MCF 10A (cell line): ENCODE measurements at places on chromosomes 2 and 18. TPM values are rescaled to one million over a fixed set of nuclear protein-coding genes. Genes with fewer than 3 reads are reported as not detected.

GRCh38 chr2:237475704-237476141 is 11.3 kb upstream of the MLPH start:
- DNase-seq: peak; percentile 60
- H3K27me3 ChIP-seq: no peaks in the 10 kb centered on the region
- peaks cover 13% of the 10 kb centered on the region for H3K4me1 ChIP-seq
- H3K27ac ChIP-seq: no peak overlapping the region
- no peaks in the 10 kb centered on the region for H3K36me3 ChIP-seq

DNA sequence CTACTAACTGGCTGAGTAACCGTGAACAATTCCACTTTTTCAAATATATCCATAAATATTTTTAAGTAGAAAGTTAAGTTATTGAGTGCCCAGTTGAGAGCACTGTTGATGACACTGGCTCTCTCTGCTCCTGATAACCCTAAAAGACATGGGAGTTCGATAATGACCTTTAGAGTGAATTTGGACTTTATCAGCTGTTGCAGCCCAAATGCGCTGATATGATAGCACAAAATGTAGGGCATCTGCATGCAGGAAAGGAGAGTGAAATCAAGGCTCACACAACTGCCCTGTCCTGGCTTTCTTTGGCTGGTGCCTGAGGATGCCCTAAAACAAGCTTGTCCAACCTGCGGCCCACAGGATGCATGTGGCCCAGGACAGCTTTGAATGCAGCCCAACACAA is 60.0 kb upstream of the ALK start:
- H3K36me3 ChIP-seq: no peaks in the 10 kb centered on the region
- no peak for DNase-seq
- H3K4me1 ChIP-seq: no peaks in the 10 kb centered on the region
- H3K27me3 ChIP-seq: peaks cover 32% of the 10 kb centered on the region

DNA sequence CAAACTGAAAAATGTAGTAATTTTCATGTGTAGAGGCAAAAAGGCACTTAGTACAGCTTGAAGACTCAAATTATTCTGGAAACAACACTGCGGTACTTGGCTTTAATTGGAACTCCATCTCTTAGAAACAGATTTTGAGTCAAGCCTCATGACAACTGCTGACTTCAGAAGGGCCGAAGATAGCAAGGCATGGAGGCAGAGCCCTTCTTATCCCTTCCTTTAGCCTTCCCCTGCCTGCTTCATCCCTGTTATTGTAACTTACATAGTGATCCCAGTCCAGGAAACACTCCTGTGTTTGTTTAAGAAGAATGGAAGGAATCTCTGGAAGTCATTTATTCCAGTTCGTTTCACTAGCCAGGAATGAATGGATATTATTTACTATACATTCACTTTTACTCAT is 110.9 kb upstream of the FAM98A start:
- no peak for DNase-seq
- H3K36me3 ChIP-seq: no peaks in the 10 kb centered on the region
- no peaks in the 10 kb centered on the region for H3K27me3 ChIP-seq
- H3K4me1 ChIP-seq: no peaks in the 10 kb centered on the region
- H3K27ac ChIP-seq: no peak overlapping the region

DNA sequence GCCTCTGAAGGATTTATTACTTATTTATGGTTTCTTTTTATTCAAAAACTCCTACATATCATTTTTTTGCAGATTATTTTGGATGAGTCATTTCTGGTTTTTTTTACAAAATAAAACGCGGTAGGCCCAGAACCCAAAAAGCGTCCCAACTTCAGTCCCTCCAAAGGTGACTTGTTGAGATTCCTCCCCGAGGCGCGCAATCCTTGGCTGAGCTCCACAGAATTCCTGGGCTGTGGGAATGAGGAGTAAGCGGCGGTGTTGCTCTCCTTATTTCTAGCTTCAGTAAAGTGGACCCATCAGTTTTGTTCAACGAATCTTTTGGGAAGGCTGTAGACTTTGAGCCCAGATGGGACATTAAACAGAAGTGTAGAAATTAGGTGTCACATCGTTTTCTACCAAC is 67.0 kb upstream of the RMP24 start:
- no peaks in the 10 kb centered on the region for H3K36me3 ChIP-seq
- peaks cover 8% of the 10 kb centered on the region for H3K27me3 ChIP-seq
- H3K27ac ChIP-seq: no peak overlapping the region

ARHGAP28 gene
- total RNA-seq: 1.9 and 3.0 TPM in 2 replicates

SLC38A11 gene
- total RNA-seq: not detected in 2 replicates

DNA sequence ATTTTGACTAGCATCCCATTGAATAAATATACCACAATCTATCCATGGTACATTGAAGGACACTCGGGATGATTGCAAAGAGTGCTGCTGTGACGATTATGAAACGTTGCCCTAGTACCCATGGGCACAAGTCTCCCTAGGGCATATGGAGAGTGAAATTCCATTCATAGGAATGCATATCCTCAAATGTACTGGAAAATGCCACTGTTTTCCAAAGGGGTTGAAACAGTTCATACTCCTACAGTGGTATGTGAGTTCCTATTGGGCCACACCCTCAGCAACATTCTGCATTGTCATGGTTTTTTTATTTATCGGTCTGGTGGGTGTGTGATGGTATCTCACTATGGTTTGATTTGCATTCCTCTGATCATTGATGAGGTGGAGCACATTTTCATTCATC is 130.6 kb downstream of the TWIST2 start:
- no peaks in the 10 kb centered on the region for H3K36me3 ChIP-seq
- no peak overlapping the region for H3K4me3 ChIP-seq
- H3K27ac ChIP-seq: no peak overlapping the region
- peak; percentile 20 for DNase-seq

SRD5A2 gene
- total RNA-seq: not detected in 2 replicates

DNA sequence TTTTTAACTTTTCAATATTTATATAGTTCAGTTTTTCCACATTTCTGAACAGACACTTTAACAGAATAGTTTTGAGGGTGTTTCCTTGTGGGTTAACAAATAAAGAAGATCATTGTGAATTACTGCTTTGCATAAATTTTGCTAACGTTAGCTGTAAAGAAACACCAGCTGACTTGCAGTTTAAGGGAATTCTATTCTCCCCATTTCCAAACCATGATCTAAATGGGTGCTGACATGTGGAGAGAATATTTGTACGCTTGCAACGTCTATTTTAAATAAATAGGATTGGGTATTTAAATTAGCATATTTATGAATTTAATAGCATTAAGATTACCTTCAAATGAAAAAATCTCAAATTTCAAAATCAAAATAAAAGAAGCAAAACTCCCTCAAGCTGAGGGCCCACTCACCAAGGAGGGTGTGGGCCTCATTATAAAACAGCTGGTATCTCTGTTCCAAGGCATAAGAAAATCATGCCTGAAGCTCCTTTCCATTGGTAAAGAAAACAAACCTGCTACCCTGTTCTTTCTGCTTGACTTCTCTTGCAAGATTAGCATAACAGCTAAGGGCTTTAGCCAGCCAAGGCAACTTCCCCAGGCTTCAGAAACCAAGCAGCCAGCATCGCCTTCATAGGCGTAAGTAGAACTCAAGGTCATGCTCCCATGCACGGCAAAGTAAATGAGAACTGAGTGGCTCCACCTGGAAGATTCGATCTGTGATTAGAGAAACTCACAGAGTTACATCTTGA is 3.2 kb downstream of the MRO start:
- peaks cover 10% of the 10 kb centered on the region for H3K4me1 ChIP-seq
- no peaks in the 10 kb centered on the region for H3K27me3 ChIP-seq
- H3K36me3 ChIP-seq: no peaks in the 10 kb centered on the region
- H3K4me3 ChIP-seq: no peak overlapping the region
- DNase-seq: no peak

OR6B2 gene
- not detected in 2 replicates for total RNA-seq

NFATC1 gene
- total RNA-seq: 2.0 and 3.7 TPM in 2 replicates

NT5DC4 gene
- total RNA-seq: not detected in 2 replicates

DNA sequence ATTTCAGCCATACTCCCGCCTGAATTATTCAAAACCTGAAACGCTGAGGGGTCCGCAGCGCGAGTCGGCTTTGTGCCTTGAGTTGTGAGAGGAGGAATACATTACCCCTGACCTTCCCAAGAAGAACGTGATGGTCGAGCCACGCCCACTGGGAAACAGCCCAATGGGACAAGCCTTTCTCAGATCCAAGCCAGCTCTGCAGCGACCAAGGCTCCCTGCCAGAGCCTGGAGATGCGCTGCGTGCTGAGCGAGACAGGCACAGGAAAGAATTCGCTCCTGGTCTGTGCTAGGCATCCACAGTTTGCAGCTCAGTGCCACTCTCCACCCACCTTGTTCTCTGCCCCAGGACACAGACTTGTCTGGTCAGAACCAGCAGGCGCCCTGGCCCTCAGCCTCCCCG is 74.1 kb upstream of the GLI2 start:
- H3K27ac ChIP-seq: no peak overlapping the region
- DNase-seq: no peak
- no peaks in the 10 kb centered on the region for H3K27me3 ChIP-seq
- no peaks in the 10 kb centered on the region for H3K4me1 ChIP-seq

DNA sequence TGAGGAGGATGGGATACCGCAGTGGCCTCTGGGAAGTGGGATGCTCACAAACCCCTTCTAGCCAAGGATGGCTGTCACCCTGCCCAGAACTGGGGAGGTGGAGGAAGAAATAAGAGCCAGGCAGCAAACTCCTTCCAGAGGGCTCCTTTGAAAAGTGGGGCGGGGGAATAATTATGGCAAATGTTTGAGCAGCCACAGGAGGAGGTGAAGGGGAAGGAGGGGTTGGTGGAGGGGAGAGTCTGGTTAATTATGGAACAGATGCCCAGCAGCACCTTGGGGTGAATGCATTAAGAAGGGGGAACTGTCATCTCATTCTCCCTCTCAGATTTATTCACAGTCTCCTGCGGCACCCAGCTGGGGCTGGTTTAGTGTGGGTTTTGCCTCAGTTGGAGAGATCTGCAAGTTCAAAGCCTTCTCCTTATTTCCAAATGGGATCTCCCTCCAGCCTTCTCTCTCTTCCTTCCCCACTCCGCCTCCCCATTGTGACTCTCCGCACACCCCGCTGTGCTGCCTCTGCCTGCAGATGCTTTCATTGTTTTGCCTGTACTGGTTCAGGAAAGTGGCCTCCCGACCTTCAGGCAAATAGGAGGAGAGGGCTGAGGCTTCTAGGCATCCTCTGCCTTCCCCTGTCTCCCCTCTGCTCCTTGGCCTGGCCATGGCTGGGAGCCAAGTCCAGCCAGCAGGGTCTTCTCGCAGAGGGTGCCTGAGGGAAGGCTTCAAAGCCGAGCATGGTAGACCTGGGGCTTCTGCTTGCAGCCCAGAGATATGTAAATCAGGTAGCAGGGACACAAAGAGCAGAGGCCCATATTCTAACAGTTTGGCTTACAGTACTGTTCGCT is 457.2 kb upstream of the MEX3C start:
- no peak for DNase-seq
- H3K4me3 ChIP-seq: no peak overlapping the region
- peaks cover 5% of the 10 kb centered on the region for H3K4me1 ChIP-seq

DNA sequence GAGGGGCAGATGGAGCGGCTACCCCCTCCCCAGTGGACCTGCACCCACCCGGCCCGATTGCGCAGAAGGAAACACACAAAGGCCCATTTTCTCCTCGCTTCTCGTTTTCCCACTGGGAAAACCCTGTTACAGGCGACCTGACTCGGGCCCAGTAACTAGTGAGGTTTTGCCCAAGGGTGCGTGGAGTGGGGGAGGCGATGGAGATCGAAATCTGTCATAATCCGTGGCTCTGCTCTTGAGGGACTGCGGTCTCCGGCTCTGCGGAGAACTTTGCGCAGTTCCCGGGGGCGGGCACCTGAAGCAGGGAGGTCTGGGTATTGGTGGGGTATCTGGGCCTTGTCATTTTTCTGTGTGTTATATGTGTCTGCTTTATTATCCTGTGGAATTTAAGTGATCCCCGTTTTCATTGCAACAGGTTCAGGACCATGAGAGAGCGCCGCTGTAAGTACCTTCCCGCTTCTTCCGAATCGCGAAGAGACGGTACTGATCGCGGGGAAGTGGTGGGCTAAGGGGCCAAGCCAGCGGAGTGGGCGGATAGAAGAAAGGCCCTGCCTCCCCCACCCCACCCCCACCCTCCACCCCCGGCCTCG is 4.0 kb upstream of the HOXD4 start:
- no peak overlapping the region for H3K4me3 ChIP-seq
- no peak for DNase-seq
- H3K4me1 ChIP-seq: no peaks in the 10 kb centered on the region
- no peak overlapping the region for H3K27ac ChIP-seq
- no peaks in the 10 kb centered on the region for H3K27me3 ChIP-seq

- H3K27me3 ChIP-seq: no peaks in the 10 kb centered on the region
- no peaks in the 10 kb centered on the region for H3K36me3 ChIP-seq
- no peak overlapping the region for H3K27ac ChIP-seq
- peaks cover 13% of the 10 kb centered on the region for H3K4me1 ChIP-seq
- H3K4me3 ChIP-seq: no peak overlapping the region
Measured at GRCh38 chr2:2663401-2664036, 332.4 kb upstream of the MYT1L start.

DNA sequence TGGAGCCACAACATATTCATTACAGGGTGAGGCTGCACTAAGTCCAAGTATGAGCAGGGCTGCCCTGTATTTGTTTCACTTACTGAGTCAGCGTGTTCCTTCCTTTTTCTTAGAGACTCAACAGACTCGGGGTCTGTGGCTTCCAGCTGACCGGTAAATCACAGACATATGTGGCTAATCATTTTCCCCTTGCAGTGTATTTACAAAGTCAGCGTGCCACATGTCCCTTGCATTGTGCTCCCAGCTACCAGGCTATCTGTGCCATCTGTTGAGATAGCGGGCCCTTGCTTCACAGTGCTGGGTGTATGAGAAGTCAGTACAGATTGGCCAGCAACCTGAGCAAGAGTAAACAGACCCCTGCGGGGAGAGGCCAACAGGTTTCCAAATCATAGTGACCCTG is 254.3 kb downstream of the LRRTM1 start:
- no peaks in the 10 kb centered on the region for H3K27me3 ChIP-seq
- no peak overlapping the region for H3K4me3 ChIP-seq
- no peaks in the 10 kb centered on the region for H3K36me3 ChIP-seq
- peaks cover 17% of the 10 kb centered on the region for H3K4me1 ChIP-seq
- DNase-seq: no peak
- H3K27ac ChIP-seq: no peak overlapping the region

DNA sequence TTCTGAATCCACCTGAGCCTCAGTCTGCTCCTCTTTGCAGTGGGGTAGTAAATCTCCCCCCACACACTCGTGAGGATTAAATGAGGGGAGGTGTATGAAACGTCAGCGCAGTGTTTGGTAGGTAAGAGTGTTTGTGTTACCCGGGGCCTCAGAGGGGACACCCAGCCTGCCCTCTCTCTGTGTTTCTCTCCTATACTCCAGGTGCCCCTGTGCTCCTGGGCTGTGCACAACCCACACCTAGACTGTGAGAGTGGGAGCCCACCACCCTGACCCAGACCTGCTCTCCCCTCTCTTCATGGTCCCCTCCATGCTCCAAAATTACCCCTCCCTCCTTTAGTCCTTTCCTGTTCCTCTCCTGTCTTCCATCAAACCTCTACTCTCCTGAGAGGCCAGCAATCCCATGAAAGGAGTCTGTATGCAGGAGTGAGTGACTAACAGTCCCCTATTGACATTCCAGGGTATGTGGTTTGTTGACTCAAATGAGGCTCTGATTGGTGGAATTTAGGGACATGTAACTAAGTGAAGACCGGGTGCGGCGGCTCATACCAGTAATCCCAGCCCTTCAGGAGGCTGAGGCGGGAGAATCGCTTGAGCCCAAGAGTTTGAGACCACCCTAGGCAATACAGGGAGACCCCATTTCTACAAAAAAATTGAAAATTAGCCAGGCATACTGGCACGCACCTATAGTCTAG is 10.4 kb downstream of the CIB4 start:
- peaks cover 11% of the 10 kb centered on the region for H3K27me3 ChIP-seq
- no peak overlapping the region for H3K4me3 ChIP-seq

- no peak overlapping the region for H3K27ac ChIP-seq
- H3K4me1 ChIP-seq: no peaks in the 10 kb centered on the region
- no peaks in the 10 kb centered on the region for H3K27me3 ChIP-seq
- no peaks in the 10 kb centered on the region for H3K36me3 ChIP-seq
- no peak overlapping the region for H3K4me3 ChIP-seq
Measured at GRCh38 chr2:181364492-181365170, 92.6 kb upstream of the ITGA4 start.
